PC-9 (cell line): ENCODE measurements at places on chromosomes 6 and 20.

DNA sequence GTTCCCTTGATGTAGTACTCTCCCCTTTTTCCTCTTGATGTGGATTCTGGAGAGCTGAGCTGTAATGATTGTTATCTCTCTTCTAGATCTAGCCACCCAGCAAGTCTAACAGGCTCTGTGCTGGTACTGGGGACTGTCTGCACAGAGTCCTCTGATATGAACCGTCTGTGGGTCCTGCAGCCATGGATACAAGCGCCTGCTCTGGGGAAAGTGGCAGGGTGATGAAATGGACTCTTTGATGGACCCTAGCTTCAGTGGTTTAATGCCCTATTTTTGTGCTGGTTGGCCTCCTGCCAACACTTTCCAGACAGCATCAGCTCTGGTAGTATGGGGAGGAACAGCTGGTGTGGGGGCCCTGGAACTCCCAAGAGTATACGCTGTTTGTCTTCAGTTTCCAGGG lies 216.3 kb downstream of the ADGRG6 start:
- H3K27me3 ChIP-seq, result no peaks in the 10 kb centered on the region
- DNase-seq, result peak; percentile 70
- H3K4me3 ChIP-seq, result no peak overlapping the region
- H3K4me1 ChIP-seq, result peaks cover 9% of the 10 kb centered on the region; the same call in 1 of the 2 replicates
- H3K27ac ChIP-seq, result no peak overlapping the region

- H3K4me3 ChIP-seq, result no peak overlapping the region
- DNase-seq, result no peak
- H3K36me3 ChIP-seq, result no peaks in the 10 kb centered on the region
- no peak overlapping the region for H3K27ac ChIP-seq
- H3K27me3 ChIP-seq, result peaks cover 66% of the 10 kb centered on the region
Observed at GRCh38 chr20:51046021-51046985, 23.4 kb upstream of the KCNG1 start.

- peak; percentile 43 for DNase-seq
- peak overlapping the region; percentile 89 for H3K27ac ChIP-seq
- H3K27me3 ChIP-seq, result no peaks in the 10 kb centered on the region
- H3K4me1 ChIP-seq, result peaks cover 16% of the 10 kb centered on the region
Observed at GRCh38 chr6:20202699-20203302, 9.5 kb downstream of the MBOAT1 start.

GRCh38 chr6:154951345-154952200 lies 43.5 kb upstream of the TIAM2 start:
- peak; percentile 18 for DNase-seq
- no peak overlapping the region for H3K4me3 ChIP-seq
- peak overlapping the region; percentile 18; the same call in 1 of the 2 replicates for H3K27ac ChIP-seq
- no peaks in the 10 kb centered on the region for H3K27me3 ChIP-seq
- H3K4me1 ChIP-seq, result peaks cover 20% of the 10 kb centered on the region
- H3K36me3 ChIP-seq, result no peaks in the 10 kb centered on the region

- DNase-seq, result no peak
- no peaks in the 10 kb centered on the region for H3K27me3 ChIP-seq
- H3K4me1 ChIP-seq, result 0 out of 2 replicates have a peak, but pooled peaks cover 7% of the 10 kb centered on the region
- H3K36me3 ChIP-seq, result no peaks in the 10 kb centered on the region
- H3K27ac ChIP-seq, result no peak overlapping the region
- no peak overlapping the region for H3K4me3 ChIP-seq
Observed at GRCh38 chr6:36815962-36816735, 23.1 kb downstream of the CPNE5 start.

GRCh38 chr6:8803181-8803760 lies 367.9 kb upstream of the SLC35B3 start:
- no peaks in the 10 kb centered on the region for H3K36me3 ChIP-seq
- no peaks in the 10 kb centered on the region for H3K4me1 ChIP-seq
- H3K4me3 ChIP-seq, result no peak overlapping the region
- H3K27me3 ChIP-seq, result no peaks in the 10 kb centered on the region
- H3K27ac ChIP-seq, result no peak overlapping the region

GRCh38 chr6:54891536-54891935 lies 45.0 kb downstream of the FAM83B start:
- H3K27me3 ChIP-seq, result no peaks in the 10 kb centered on the region
- H3K4me1 ChIP-seq, result 0 out of 2 replicates have a peak, but pooled peaks cover 6% of the 10 kb centered on the region
- DNase-seq, result no peak
- no peak overlapping the region for H3K27ac ChIP-seq
- H3K4me3 ChIP-seq, result no peak overlapping the region

- H3K4me1 ChIP-seq, result peaks cover 55% of the 10 kb centered on the region
- no peak overlapping the region for H3K27ac ChIP-seq
- no peak overlapping the region for H3K4me3 ChIP-seq
- H3K27me3 ChIP-seq, result no peaks in the 10 kb centered on the region
Observed at GRCh38 chr20:58145506-58146080, 82.9 kb downstream of the ANKRD60 start.

DNA sequence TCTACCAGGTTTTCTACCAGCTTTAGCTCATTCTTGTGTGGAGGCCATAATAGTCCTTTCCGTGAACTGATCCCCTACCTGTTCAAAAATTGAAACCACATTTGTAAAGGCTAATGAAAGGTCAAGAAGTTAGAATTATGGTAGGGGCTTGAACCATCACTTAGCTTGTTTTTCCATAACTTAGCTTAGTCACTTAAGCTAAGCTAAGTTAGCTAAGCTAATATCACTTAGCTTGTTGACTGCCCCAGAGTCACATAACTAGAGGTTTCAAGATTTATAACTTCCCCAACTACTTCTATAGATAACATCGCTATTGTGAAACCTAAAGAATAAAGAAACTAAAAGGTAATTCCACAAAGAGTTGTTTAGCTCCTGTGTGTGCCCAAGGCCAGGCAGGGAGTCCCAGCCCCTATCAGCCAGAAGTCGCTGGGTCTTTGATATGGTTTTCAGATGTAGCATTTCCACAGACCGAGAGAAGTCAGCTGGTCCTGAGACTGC lies 131.8 kb downstream of the VEGFA start:
- H3K27ac ChIP-seq, result peak overlapping the region; percentile 20
- H3K4me3 ChIP-seq, result no peak overlapping the region
- no peaks in the 10 kb centered on the region for H3K36me3 ChIP-seq
- H3K4me1 ChIP-seq, result peaks cover 21% of the 10 kb centered on the region

GRCh38 chr20:31580706-31581105 lies 24.4 kb upstream of the ID1 start:
- DNase-seq, result no peak
- no peaks in the 10 kb centered on the region for H3K4me1 ChIP-seq

DNA sequence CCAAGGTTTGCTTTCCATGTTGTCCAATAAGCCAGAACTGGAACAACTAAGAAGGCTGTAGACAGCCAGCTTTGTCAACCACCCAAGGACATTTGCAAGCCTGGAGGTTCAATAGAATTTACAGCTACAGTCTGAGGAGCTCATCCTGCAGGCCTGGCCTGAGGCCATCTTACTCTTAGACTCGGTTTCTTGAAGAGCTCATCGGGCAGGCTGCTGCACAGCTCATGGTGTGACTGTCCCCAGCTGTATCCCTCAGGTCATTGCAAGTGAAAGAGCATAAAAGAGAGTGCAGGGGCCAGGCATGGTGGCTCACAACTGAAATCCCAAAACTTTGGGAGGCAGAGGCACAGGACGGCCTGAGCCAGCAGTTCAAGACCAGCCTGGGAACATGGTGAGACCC lies 96.9 kb upstream of the FOXQ1 start:
- H3K36me3 ChIP-seq, result no peaks in the 10 kb centered on the region
- no peak for DNase-seq

GRCh38 chr6:99017150-99017549 lies 69.4 kb upstream of the FBXL4 start:
- no peaks in the 10 kb centered on the region for H3K27me3 ChIP-seq
- no peak for DNase-seq
- H3K27ac ChIP-seq, result no peak overlapping the region
- no peaks in the 10 kb centered on the region for H3K36me3 ChIP-seq
- H3K4me1 ChIP-seq, result peaks cover 19% of the 10 kb centered on the region
